ENCODE measurements at places on chromosomes 11 and 22.

GRCh38 chr11:129608711-129609110 lies 206.9 kb upstream of the TMEM45B start:
- DNase-seq = no peak

GRCh38 chr22:21865041-21865440 lies 2.4 kb downstream of the MAPK1 start:
- peak; percentile 65 for DNase-seq

DNA sequence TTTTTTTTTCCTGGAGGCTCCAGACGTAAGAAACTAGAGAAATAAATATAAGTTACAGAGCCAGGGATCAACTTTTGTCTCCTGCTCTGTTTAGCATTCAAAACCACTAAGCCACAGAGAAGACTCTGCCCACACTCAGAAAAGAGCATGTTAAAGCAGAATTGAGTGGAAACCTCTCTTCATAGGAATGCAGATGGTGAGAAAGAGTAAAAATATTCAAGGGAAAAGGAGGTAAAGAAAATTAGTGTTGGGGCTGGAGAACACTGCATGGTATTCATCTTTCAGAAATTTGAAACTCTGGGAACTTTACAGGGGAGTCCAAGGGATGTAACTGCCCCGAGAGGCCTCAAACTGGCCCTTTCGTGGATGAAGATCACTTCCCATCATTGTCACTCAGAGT lies 65.1 kb downstream of the CLMP start:
- DNase-seq = no peak

DNA sequence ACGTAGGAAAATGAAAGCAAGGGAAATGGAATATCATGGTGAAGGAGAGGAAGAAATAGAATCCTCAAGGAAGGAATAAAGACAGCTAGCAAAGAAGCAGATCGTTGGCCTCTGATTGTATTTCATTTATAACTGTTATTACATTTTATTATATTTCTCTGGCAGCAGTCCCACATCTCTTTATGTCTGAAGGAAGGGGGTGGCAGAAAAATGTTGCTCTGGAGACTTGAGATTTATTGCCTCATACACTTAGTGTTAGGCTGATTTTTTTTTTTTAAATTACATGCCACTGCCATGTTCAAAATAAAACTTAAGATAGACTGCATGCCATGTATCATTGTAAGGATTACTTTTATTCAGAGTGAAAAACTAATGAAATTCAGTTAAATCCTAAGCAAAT lies 971.7 kb upstream of the CHORDC1 start:
- DNase-seq = no peak
